Kidney tubule cell (primary cell): ENCODE measurements at places on chromosomes 1 and 21.
A peak's percentile ranks its signal among the peaks of the same experiment; 100 is the strongest.

DNA sequence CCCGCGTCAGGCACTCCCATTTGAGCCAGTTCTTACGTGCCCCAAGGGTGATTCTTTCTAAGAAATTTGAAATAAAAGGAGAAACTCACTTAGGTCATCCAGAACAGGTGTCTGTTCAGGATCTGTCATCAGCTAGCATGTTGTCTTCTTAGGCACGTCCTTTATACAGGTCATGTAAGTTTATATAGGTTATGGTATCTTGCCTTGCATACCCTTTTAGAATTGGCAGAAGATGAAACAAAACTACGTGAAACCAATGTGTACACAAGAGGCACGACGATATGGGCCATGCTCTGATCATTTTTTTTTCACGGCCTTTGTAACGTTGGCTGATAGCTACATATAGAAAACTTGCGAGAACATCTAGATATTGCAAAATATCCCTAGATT lies 579 bp upstream of the GTF2B start:
- DNase-seq, result no peak

- DNase-seq, result peak; percentile 50
Observed at GRCh38 chr1:111904478-111905218, 84.8 kb downstream of the KCND3 start.

DNA sequence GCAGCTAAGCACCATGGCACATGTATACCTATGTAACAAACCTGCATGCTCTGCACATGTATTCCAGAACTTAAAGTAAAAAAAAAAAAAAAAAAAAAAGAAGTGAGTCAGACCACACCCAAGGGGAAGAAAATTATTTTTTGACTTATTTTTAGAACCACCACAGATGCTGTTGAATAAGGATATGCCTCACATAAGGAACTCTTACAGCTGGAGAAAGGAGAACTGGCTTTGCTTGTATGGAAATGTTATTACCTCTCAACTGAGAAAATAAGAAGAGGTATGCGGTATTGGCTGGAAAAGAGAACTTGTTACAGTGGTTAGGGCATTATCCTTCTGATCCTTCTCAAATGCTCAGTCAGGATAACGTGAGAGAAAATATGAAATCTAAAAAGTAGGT lies 27.5 kb upstream of the FCER1A start:
- no peak for DNase-seq

GRCh38 chr1:6984986-6985385 lies 199.7 kb downstream of the CAMTA1 start:
- no peak for DNase-seq

- peak; percentile 23 for DNase-seq
Observed at GRCh38 chr21:36704281-36704957, 5.5 kb downstream of the SIM2 start.

DNA sequence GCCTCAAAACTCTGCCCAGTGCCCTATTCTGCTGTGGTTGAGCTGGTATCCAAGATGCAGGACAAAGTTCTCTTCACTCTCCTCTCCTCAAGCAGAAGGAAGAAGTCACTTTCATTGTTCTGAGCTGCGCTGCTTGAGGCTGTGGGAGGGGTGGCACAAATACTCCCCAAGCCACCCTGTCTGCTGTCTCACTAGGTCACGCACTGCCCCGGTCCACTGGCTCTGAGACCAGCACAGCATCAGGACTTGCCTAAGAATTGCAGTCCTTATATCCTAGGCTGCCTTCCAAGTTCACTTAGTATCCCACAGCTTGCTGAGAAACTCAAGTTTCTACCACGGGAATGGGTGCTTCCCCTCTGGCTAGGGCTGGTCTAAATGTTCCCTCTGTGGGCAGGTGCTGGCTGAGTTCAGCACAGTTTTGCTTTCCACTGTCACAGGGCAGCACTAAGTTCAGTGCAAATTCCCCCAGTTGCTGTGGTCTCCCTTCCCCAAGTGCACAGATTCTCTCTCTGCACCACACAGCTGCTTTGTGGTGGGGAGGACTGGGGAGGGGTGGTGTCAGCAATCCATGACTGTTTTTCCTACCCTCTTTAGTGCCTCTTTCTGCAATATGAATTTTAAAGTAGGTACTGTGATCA lies 32.4 kb downstream of the SLC9C2 start:
- no peak for DNase-seq

DNA sequence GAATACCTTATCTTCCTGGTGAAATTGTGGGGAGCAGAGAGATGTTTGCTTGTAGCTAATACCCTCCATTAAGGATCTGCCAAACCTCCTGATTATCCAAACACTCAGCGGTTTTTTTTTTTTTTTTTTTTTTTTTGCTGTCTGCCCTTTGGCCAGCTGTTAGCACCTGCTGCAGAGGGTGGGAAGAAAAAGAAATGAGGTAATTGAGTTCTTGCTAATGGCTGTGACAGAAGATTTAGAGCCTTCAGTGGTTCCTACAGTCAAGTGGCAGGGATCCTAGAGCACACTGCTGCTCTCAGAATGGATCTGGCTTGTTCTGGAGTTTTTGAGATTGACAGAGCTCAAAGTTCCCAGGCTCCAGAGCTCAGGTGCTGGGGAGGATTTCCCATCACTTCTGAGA lies 342.5 kb downstream of the DISC1 start:
- DNase-seq, result no peak

- DNase-seq, result no peak
Observed at GRCh38 chr1:230834292-230834691, 34.0 kb downstream of the C1orf198 start.

DNA sequence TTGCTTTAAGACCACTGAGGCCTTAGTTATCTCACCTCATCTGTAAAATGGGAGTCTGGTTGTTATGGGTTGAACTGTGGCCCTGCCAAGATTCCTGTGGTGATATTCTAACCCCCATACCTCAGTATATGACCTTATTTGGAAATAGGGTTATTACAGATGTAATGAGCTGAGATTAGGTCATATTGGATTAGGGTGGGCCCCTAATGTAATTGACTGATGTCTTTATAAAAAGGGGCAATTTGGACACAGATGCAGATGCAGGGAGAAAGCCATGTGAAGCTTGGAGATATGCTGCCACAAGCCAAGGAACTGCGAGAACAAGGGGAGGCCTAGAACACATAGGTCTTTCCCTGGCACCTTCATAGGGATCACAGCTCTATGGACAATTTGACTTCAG lies 3.9 kb downstream of the C1orf87 start:
- DNase-seq, result no peak

DNA sequence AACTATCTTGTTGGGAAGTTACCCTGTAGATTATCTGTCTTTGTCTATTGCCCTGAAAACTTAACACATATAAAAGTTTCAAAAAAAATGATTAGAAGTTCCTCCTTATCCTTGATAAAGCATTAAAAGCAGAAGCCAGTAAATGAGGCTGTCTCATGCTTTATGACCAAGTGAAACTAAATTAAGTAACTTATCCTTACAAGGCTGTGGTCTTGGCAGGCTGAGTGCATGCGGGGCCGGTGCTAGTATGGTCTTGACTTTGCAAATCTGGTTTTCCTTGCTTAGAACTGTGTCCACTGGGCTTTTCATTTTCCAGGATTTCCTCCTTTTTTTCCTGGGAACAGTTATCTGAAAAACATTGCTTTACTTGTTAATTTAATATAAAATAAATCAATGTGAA lies 43.1 kb downstream of the PCNX2 start:
- DNase-seq, result no peak

GRCh38 chr21:35632711-35633110 lies 427.6 kb downstream of the SETD4 start:
- DNase-seq, result no peak

- DNase-seq, result no peak
Observed at GRCh38 chr1:222114536-222115156, 372.8 kb upstream of the DUSP10 start.

- DNase-seq, result peak; percentile 55
Observed at GRCh38 chr1:89721351-89721750, 88.4 kb downstream of the LRRC8C start.

- DNase-seq, result no peak
Observed at GRCh38 chr1:6596886-6597776, 5.5 kb downstream of the KLHL21 start.

GRCh38 chr1:218643926-218644325 lies 298.8 kb downstream of the TGFB2 start:
- no peak for DNase-seq

DNA sequence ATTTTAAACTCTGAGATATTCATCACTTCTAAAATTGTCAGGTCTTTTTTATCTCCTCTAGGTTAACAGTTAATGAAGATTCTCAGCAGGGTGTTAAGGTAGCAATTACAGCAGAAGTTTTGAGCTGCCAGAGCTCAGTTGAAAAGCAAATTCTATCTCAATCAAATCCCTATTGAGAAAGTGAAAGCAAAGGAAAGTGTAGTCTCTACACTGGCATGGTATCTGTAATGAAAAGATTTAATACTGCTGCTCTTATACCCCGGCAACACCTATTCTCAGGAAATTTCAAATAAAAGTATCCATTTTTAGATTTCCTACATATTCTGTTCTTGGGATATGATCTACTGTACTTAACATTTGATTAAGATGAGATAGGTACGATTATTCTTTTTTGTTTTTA lies 913.5 kb downstream of the MRPL39 start:
- DNase-seq, result no peak
